GM03348 (cell line): ENCODE measurements at places on chromosomes 7 and 10.

- no peak for DNase-seq
These were observed 2.8 kb downstream of the HDAC9 start for GRCh38 chr7:18498341-18498740.

- no peak for DNase-seq
These were observed 32.3 kb upstream of the OSBPL3 start for GRCh38 chr7:25012254-25012653.

GRCh38 chr7:25894002-25894901, 257.7 kb upstream of the NFE2L3 start:
- DNase-seq: no peak

GRCh38 chr7:47370461-47371042, 211.4 kb downstream of the TNS3 start:
- no peak for DNase-seq

DNA sequence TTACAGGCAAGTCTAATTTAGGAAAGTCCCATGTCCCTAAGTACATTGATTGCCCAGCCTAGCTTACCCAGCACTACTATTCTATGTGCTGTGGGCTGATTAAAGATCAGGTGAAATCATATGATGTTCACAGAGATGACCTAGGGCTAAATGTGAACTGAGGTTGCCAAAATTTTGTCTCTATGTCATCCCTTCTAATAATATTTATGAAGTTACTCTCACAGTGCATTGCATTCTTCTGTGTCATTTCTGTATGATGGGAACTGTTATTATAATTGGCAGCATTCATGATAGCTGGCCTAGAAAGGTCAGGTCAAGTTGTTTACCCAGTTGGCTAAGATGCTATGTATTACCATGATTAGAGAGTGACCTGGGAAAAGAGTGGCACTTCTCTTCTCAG, 2.8 kb upstream of the PDK4 start:
- no peak for DNase-seq

DNA sequence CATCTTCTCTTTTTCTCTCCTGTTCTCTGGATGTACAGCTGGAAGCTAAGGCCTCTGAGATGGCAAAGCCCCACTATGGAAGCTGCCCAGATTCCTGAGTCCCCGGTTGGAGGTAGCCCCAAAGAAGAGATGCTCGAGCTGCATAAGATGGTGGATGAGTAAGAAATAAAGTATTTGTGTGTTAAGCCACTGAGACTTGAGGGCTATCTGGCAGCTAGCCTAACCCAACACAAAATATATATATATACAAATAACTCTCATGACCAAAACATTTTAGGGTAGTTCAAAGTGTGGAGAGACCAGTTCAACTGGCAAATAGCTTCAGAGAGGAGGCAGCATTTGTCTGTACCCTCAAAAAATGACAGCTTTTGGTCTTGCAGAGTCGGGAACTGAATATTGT, 72.4 kb upstream of the PDE1C start:
- peak; percentile 20 for DNase-seq

- no peak for DNase-seq
These were observed 38.5 kb upstream of the KDM7A start for GRCh38 chr7:140215281-140215680.

GRCh38 chr7:22435720-22436119, 64.3 kb downstream of the STEAP1B start:
- no peak for DNase-seq

DNA sequence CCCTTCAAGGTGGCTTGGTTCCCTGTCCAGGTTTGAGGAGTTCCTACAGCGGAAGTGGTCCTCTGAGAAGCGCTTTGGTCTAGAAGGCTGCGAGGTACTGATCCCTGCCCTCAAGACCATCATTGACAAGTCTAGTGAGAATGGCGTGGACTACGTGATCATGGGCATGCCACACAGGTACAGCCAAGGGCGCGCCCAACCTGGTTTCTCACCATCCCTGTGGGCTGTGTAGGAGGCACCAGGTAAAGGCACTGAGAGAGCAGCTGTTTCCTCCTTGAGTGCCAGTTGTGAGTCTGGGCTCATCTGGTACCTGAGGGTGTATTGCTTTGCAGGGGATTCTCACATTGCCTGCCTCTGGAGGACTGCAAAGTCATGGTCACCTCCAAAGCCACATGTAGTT, 68.0 kb downstream of the OGDH start:
- no peak for DNase-seq

- no peak for DNase-seq
These were observed 29.6 kb downstream of the CAV1 start for GRCh38 chr7:116554436-116554835.

- DNase-seq: no peak
These were observed 38.4 kb downstream of the ZNF518A start for GRCh38 chr10:96168546-96168945.
